Body of pancreas (tissue), 4 donors: ENCODE measurements at places on chromosomes 6 and 20. TPM values are rescaled to one million over a fixed set of nuclear protein-coding genes. Genes with fewer than 3 reads are reported as not detected.

DNA sequence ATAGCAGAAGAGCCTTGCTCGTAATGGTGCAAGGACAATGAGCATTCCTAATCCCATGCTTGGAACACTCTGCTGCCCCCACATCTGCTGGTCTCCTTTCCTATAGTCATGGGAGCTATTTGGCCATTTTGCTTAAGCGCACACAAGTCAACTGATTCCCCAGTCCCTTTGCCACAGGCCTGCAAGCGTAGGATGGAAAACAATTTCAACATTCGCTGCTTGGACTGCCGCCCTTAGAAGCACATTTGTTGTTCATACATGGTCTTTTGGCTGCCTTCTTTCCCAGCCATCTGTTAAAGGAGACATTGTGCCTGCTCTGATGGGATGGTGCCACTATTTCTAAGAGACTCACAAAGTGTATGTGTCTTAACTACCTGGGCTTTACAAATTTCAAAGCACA lies 96.9 kb downstream of the RFX6 start:
- no peak overlapping the region for H3K4me3 ChIP-seq
- no peak for DNase-seq
- no peaks in the 10 kb centered on the region for H3K36me3 ChIP-seq
- H3K4me1 ChIP-seq, result no peaks in the 10 kb centered on the region

ARMC2 gene
- 0.66 TPM for total RNA-seq

KCNK5 gene
- 31.0 TPM for total RNA-seq

DNA sequence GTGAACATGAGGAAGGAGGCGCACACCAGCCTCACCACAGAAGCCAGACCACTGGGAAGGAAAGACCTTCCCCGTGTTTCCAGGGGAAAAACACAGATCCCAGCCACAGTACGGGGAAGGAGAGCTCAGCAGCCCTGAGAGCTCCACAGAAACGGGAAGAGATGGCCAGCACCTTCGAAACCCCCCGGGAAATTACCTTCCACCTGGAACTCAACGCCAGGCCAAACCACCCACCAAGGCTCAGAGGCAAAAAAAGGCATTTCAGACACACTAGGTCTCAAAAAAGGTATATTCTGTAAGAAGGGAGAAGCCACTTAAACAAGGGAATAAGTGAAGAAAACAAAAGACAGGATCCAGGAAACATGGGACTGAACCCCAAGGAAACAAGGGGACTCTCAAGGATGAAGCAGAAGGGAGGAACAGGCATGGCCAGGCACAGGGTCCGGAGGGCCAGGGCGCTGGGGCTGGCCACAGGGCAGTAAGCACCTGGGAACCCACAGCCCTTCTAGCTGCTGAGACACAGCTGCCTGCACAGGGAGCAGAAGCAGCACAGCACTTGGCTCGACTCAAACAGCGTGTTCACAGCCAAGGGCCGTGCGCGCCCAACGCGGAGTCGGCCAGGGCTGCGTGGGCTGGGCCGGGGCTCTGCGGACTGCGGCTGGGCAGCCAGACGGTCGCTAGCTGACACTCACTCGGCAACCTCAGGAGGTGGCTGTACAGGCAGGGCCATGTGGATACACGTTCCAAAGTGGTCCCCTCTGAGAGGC lies 44.6 kb downstream of the TAF4 start:
- no peaks in the 10 kb centered on the region for H3K27me3 ChIP-seq
- DNase-seq, result peak; percentile 50
- H3K36me3 ChIP-seq, result no peaks in the 10 kb centered on the region
- no peak overlapping the region for H3K4me3 ChIP-seq

RNF144B gene
- total RNA-seq, result 4.0 TPM

SNRNP48 gene
- 8.6 TPM for total RNA-seq

ZSCAN31 gene
- 26.4 TPM for total RNA-seq

- no peaks in the 10 kb centered on the region for H3K36me3 ChIP-seq
- H3K4me1 ChIP-seq, result no peaks in the 10 kb centered on the region
- H3K4me3 ChIP-seq, result no peak overlapping the region
- no peaks in the 10 kb centered on the region for H3K27me3 ChIP-seq
- DNase-seq, result no peak
- H3K27ac ChIP-seq, result no peak overlapping the region
Measured at GRCh38 chr6:88535306-88535705, 369.2 kb upstream of the CNR1 start.

DNA sequence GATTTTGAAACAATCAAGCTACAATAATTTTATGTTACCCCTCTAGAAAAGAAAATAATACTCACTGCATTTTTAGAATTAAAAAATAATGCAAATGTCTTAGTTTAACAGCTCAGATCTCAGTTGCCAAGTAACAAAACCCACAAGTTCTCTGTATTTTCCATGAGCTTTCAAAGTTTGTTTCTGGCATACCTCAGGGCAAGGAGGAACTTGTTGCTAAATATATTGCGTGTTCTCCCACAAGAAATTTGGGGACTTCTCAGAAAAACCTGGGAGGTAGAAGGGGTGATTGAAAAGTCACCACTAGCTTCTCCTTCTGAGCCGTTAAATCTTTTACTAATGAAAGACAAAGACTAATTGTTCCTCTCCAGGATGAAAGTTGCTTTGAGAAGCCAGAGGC lies 236.8 kb upstream of the MARCKS start:
- no peaks in the 10 kb centered on the region for H3K4me1 ChIP-seq
- no peak for DNase-seq
- H3K27me3 ChIP-seq, result no peaks in the 10 kb centered on the region
- no peak overlapping the region for H3K27ac ChIP-seq
- H3K36me3 ChIP-seq, result no peaks in the 10 kb centered on the region
- no peak overlapping the region for H3K4me3 ChIP-seq

- no peak overlapping the region for H3K4me3 ChIP-seq
- no peaks in the 10 kb centered on the region for H3K4me1 ChIP-seq
- no peaks in the 10 kb centered on the region for H3K27me3 ChIP-seq
- no peak for DNase-seq
- H3K36me3 ChIP-seq, result peaks cover 8% of the 10 kb centered on the region
Measured at GRCh38 chr6:125931733-125932450, 24.7 kb upstream of the HINT3 start.

DNA sequence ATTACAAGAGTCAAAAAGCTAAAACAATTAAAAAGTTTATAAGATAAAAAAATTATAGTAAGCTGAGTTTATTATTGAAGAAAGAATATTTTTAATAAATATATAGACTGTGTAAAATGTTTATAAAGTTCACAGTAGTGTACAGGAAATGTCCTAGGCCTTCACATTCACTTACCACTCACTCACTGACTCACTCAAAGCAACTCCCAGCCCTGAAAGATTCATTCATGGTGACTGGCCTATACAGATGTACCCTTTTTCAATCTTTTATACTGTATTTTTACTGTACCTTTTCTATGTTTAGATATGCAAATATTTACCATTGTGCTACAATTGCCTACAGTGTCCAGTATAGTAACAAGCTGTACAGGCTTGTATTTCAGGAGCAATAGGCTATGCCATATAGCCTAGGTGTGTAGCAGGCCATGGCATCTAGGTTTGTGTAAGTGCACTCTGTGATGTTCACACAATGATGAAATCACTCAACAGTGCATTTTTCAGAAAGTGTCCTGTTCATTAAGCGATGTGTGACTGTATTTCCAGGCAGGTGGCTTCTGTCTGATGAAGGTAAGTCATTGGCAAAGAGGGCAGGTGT lies 130.2 kb downstream of the BTBD3 start:
- no peaks in the 10 kb centered on the region for H3K27me3 ChIP-seq
- H3K27ac ChIP-seq, result no peak overlapping the region
- no peak for DNase-seq
- H3K36me3 ChIP-seq, result no peaks in the 10 kb centered on the region
- no peak overlapping the region for H3K4me3 ChIP-seq

- no peak overlapping the region for H3K27ac ChIP-seq
- no peaks in the 10 kb centered on the region for H3K4me1 ChIP-seq
- no peaks in the 10 kb centered on the region for H3K36me3 ChIP-seq
- no peak for DNase-seq
- no peak overlapping the region for H3K4me3 ChIP-seq
- H3K27me3 ChIP-seq, result no peaks in the 10 kb centered on the region
Measured at GRCh38 chr6:169321546-169321945, 67.9 kb upstream of the THBS2 start.

NKAIN4 gene
- total RNA-seq, result not detected

LHFPL5 gene
- 6.2 TPM for total RNA-seq

DNA sequence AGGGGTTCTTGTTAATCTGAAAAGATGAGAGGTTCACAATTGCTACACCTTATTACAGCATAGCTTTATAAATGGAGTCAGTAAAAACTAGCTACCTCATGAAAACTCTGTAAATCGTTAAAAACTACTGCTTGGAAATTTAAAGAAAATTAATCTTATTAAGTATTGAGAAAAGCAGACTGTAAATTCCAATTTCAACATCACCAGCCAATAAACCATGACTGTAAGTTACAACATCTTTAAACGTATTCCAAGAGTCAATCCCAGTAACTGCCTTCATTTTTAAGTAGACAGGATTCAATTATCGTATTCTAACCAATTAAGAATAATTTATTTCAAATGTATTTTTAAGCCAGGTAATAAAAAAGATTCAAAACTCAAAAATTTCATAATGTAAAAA lies 70.3 kb downstream of the ATG5 start:
- H3K27ac ChIP-seq, result no peak overlapping the region
- no peak overlapping the region for H3K4me3 ChIP-seq
- no peaks in the 10 kb centered on the region for H3K4me1 ChIP-seq
- no peak for DNase-seq
- no peaks in the 10 kb centered on the region for H3K27me3 ChIP-seq

DNA sequence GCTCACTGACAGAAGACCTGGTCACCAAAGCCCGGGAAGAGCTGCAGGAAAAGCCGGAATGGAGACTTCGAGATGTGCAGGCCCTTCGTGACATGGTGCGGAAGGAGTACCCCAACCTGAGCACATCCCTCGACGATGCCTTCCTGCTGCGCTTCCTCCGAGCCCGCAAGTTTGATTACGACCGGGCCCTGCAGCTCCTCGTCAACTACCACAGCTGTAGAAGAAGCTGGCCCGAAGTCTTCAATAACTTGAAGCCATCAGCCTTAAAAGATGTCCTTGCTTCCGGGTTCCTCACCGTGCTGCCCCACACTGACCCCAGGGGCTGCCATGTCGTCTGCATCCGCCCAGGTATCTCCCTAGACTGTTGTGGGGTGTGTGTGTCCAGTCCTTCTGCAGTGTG lies 4.4 kb downstream of the TTPAL start:
- no peak for DNase-seq
- no peak overlapping the region for H3K4me3 ChIP-seq
- H3K4me1 ChIP-seq, result peaks cover 14% of the 10 kb centered on the region
- H3K36me3 ChIP-seq, result no peaks in the 10 kb centered on the region
- H3K27ac ChIP-seq, result no peak overlapping the region

- H3K27me3 ChIP-seq, result no peaks in the 10 kb centered on the region
- peaks cover 36% of the 10 kb centered on the region for H3K4me1 ChIP-seq
- H3K4me3 ChIP-seq, result no peak overlapping the region
- no peaks in the 10 kb centered on the region for H3K36me3 ChIP-seq
- no peak overlapping the region for H3K27ac ChIP-seq
- DNase-seq, result no peak
Measured at GRCh38 chr6:151022492-151022891, 157.0 kb downstream of the MTHFD1L start.

DNA sequence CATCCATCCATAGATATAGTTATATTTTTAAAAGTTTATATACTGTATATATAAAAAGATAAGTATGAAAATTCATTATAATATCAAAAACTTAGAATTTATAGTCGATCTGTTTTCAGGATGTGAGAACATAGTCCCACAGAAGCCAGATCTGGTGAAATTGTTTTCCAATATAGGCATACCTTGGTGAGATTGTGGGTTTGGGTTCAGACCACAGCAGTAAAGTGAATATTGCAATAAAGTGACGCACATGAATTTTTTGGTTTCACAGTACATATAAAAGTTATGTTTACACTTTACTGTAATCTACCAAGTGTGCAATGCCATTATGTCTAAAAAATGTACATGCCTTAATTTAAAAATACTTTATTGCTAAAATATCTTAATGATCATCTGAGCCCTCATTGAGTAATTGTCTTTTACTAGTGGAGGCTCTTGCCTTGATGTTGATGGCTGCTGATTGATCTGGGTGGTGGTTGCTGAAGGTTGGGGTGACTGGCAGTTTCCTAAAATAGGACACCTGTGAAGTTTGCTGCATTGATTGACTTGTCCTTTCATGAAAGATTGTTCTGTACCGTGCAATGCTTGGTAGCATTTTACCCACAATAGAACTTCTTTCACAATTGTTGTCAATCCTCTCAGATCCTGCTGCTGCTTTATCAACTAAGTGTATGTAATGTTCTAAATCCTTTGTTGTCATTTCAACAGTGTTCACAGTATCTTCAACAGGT lies 29.8 kb downstream of the AIG1 start:
- no peaks in the 10 kb centered on the region for H3K27me3 ChIP-seq
- H3K4me1 ChIP-seq, result no peaks in the 10 kb centered on the region
- H3K27ac ChIP-seq, result no peak overlapping the region
- DNase-seq, result no peak
- no peak overlapping the region for H3K4me3 ChIP-seq

DNA sequence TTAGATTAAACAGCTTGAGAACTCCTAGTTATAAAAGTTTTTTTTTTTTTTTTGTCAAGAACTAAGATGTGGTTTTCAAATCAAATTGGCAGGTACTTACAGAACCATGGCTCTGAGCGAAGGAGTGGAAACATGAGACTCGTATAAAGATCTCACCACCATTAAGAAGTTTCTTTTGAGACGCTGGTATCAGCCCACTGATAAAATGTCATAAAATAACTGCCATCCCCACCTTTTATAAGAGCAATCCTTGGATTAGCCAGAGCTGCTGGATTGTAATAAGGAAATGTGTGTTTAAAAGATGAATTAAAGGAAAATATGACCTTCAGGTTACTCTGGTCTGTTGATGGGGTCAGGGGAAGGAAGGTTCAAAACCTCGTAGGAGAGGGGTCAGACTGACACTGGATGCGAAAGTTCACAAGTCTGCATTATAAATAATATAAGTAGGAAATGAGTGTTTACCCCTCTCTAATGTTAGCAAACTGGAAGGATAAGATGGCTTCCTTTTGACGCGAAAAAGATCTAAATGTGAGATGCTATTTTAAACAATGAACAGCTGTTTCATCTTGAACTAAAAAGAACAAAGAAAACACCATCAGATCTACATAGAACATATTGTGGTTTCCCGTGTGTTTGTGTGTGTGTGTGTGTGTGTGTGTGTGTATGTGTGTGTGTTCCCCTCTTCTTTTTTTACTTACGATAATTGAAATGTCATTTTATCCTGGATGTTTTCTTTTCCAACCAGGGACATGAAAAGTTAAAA lies 386.8 kb upstream of the JAG1 start:
- H3K27ac ChIP-seq, result no peak overlapping the region
- H3K27me3 ChIP-seq, result no peaks in the 10 kb centered on the region
- no peaks in the 10 kb centered on the region for H3K36me3 ChIP-seq
- no peak overlapping the region for H3K4me3 ChIP-seq

DNA sequence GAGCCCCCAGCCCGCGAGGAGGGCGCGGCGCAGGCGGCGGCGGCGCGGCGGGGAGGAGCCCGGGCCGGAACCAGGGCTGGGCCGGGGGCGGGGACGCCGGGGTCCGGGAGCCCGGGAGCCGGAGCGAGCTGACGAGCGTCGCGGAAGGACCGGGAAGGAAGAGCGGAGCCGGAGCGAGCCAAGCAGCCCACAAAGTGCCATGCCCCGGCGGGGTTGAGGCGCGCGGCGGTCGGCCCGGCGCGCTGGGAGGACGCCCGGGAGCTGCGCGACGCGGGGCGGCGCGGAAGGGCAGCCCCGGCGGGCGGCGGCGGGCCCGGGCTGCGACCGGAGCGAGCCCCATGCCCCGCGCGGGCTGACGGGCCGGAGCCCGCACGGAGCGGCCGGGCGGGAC lies 289 bp downstream of the FOXP4 start:
- DNase-seq, result no peak
- H3K36me3 ChIP-seq, result no peaks in the 10 kb centered on the region
- peak overlapping the region; percentile 88 for H3K27ac ChIP-seq
- H3K4me1 ChIP-seq, result peaks cover 47% of the 10 kb centered on the region

SLC35B2 gene
- total RNA-seq, result 31.1 TPM
